ENCODE measurements at places on chromosomes 6 and 20. TPM values are rescaled to one million over a fixed set of nuclear protein-coding genes. Genes with fewer than 3 reads are reported as not detected.

IP6K3 gene
- 4.1 TPM for total RNA-seq

HLA-DRA gene
- 24.4 TPM for total RNA-seq

GPSM3 gene
- 5.1 TPM for total RNA-seq

FHL5 gene
- 0.23 TPM for total RNA-seq

HCRTR2 gene
- not detected for total RNA-seq

JPH2 gene
- 0.13 TPM for total RNA-seq

CCN6 gene
- not detected for total RNA-seq

MATN4 gene
- not detected for total RNA-seq

APCDD1L gene
- total RNA-seq = 0.13 TPM

CFAP61 gene
- not detected for total RNA-seq

ZKSCAN4 gene
- total RNA-seq = 2.6 TPM

GRM1 gene
- total RNA-seq = not detected

UBE2C gene
- 0.96 TPM for total RNA-seq

TFAP2D gene
- not detected for total RNA-seq

DNA sequence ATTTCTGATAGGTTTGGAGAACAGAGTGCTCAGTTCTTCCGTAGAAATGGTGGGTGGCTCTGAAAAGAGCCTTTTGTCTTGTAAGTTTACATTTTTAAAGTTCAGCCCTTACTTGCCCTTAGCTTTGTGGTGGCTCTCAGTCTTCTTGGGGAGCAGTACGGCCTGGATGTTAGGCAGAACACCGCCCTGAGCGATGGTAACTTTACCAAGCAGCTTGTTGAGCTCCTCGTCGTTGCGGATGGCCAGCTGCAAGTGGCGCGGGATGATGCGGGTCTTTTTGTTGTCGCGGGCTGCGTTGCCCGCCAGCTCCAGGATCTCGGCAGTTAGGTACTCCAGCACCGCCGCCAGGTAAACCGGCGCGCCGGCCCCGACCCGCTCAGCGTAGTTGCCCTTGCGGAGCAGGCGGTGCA, 19.5 kb downstream of the OR2B2 start:
- DNase-seq = no peak

DNA sequence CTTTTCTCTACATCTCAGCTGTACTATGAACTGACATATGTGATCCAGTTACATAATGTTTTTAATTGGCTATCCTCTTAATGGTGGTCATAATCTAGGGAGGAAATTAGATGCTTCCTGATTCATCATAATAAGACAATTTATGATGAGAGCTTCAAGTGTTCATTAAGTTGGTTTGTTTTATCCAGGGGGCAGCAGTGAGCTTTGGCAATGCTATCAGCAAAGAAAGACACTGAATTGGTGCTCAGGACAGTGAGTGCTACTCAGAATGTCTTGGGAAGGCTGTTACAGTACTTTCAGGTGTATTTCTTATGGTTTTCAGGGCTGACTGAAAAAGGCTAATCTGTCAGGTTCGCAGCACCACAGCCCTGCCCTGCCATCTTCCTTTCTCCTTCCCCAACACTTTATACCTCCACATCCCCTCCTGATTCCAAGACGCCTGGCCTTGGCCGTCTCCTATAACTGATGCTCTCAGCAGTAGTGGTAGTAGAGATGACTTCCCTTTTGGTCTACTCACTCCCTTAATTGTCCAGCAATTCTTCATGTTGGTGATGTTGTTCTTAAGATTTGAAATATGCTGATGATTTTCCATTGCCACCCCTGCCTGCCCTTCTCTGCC, 67.0 kb upstream of the TNFAIP3 start:
- no peak for DNase-seq

GRCh38 chr6:49913636-49914375, 47.5 kb upstream of the CRISP1 start:
- no peak for DNase-seq

DNA sequence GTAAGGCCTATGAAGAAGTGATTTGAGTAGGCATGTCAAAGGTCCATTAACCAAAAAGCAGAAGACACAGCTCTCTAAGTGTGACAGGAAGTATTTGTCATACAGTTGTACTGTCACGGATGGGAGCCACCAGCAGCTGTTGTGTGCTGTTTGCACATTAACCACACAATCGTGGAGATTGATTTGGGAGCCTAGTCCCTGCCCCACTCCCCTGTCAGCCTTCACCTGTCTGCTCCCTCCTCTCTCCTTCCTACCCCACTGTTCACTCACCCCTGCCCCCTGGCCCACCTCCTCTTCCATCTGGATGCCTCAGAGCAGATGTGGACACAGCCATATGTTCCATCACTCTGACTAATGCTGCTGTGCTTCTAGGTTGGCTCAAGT, 124.7 kb upstream of the SPACA1 start:
- no peak for DNase-seq

- DNase-seq = no peak
These were observed 35.7 kb upstream of the SNRPB2 start for GRCh38 chr20:16694161-16694560.

DNA sequence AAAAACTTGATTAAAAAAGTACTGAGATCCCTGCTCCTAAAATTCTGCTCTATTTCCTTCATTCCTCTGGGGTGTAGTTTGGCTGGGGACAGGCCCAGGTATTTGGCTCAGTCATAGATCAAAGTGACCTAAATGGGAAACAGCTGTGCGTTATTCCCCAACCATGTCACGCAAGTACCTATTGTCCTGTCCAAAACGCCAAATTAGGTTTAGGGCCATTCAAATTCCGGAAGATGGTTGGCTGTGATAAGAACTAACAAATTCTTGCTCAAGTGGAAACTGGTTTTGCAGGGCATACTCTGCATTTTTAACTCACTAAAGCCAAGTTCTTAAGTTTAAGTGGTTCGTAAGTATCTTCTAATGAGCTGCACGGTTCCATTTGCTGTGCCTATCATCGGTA, 147.6 kb upstream of the TMEM170B start:
- DNase-seq = no peak

- no peak for DNase-seq
These were observed 38.2 kb upstream of the HDAC2 start for GRCh38 chr6:114009192-114009591.
